ENCODE measurements at places on chromosomes 2 and 18. TPM values are rescaled to one million over a fixed set of nuclear protein-coding genes. Genes with fewer than 3 reads are reported as not detected.

MYOM1 gene
- total RNA-seq, result under 0.01 TPM

RGPD3 gene
- total RNA-seq, result 0.33 TPM

EFHD1 gene
- total RNA-seq, result 2.9 TPM

DPYSL5 gene
- not detected for total RNA-seq

SP140 gene
- 0.46 TPM for total RNA-seq

BMP10 gene
- not detected for total RNA-seq

ESCO1 gene
- 16.0 TPM for total RNA-seq

ACP1 gene
- total RNA-seq, result 88.7 TPM

ZFAND2B gene
- 13.7 TPM for total RNA-seq

PIK3C3 gene
- 49.0 TPM for total RNA-seq

LRRC30 gene
- not detected for total RNA-seq
